Amniotic epithelial cell (primary cell): ENCODE measurements at places on chromosomes 4 and X.

DNA sequence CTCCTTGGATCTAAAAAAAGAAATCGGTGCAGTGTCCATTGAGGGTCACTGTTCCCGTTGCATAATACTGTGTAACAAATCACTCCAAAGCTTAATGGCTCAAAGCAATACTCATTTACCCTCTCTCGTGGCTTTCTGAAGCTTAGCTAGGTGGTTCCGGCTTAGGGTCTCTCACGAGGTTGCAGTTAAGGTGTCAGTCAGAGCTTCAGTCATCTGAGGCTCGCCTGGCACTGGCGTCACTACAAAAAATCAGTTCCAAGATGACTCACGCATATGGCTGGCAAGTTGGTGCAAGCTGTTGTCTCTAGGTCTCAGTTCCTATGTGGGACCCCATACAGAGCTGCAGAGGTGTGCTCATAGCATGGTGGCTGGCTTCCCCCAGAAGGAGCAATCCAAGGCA, 91.0 kb downstream of the BEND2 start:
- no peak for DNase-seq

DNA sequence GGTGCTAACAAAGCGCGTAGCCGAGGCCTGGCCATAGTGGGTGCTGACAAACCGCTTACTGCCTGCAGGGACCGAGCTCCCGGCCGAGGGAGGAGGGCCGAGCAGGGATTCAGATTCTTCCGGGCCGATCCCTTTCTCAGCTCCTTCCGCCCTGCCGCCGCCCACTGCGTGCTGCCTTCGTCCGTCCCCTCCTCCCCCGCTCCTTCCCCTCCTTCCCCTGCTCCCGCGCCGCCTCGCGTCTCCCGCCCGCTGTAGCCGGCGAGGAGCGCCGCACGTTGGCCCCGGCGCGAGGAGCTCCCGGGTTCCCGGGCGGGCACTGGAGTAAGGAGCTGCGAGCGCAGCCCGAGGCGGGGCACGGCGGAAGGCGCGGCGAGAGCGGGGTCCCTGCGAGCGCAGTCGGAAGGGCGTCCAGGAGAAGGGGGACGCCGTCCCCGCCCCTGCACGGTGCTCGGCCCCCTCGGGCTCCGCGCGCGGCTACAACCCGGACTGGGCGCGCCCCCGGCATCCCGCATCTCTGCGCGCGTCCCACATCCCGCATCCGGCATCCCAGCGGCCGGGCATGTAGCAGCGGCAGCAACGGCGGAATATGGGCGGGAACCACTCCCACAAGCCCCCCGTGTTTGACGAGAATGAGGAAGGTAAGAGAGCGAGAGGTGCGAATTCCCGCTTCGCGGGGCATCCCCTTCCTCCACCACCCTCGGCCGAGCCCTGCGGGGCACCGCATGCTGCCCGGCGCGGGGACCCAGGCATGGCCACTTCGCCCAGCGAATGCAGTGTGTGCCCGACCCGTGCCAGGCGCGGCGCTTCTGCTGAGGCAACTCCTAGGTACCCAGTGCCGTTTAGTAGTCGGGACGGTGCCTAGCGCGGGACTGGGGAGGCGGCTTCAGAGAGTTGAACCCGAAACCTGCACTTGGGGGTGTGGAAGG, at the start of gene STK32B:
Gene STK32B (plus strand): TSS at position 203 of the 926 bp plus-strand sequence.
- peak; percentile 70 for DNase-seq

DNA sequence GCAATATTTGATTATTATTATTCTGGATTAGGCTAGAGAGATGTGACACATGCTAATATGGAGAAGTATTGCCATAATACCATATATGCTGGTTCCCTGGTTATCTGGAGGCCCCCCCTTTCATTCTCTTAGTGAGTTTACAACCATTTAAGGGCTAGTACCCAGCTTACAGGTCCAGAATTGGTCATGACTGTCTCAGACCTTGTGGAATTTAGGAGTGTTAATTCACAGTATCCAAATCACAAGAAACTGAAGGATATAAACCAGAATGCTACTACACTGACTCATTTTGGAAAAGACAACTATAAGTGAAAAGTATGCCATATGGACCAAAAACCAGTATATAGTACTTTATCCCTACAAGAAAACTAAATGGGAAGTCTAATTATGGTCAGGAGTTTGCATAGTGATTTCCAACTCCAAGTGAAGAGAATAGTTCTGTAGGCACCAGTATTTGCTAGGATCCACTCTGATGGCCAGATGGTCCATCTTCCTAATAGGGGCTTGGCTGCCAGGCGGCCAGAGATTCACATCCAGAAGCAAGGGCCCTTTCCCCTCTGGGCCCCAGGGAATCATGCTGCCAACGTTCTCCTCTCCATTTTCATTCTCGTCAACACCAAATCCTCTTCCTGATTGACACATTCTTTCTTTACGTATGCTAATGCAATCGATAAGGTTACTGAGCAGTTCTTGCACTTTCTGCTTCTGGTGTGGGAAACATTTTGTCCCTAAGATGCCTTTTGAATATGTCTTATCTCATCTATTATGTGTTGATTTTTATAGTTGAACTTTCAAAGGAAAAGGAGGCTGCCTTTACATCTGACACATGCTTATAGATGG, 123.6 kb downstream of the SHROOM3 start:
- no peak for DNase-seq

DNA sequence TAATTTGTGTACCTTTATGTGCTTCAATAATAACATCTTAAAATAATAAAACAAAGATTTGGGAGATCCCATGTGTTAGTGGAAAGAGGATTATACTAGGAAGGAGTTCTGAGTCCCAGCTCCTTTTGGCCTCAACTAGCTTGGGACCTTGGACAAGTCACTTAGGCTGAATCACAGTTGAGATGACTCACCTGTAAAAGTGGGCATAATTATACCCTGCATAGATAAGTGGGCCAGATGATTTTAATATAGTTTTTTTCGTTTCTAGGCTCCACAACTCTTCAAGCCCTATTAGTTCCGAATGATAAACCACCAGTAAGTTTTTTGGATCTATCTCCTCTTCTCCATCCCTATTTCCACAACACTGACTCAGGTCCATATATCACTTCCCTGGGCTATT, 131.8 kb downstream of the ENOX2 start:
- peak; percentile 2 for DNase-seq

GRCh38 chrX:131801066-131801465, 222.0 kb upstream of the STK26 start:
- no peak for DNase-seq

DNA sequence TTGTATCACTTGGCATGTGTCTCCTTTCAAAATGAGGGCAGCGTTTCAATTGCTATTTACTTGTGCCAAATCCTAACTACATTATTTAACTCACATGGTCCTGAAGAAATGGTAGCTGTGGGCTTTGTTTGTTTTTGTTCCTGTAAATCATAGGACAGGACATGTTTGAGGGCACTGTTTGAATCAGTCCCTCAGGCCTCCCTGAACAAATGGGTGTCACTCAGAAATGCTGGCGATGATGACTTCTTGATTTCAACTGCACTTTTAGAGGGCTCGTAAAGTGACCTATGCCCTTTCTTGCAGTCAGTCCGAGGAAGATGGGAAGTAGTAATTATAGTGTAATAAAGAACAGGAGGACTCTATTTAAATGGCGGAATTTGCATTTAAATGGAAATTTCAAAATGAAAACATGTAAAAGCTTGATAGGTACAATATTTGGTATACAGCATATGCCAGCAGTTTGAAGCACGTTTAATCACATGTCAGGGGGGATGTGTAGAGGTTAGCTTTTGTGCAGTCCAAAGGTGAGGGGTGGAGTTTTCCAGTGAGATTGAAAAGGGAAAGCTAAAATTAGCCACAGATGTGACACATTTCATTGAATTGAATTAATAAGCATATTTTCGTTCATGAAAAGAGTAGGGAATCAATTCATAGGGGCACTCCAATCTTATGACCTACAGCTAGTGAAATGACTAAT, 1958.7 kb upstream of the IGFBP7 start:
- no peak for DNase-seq

DNA sequence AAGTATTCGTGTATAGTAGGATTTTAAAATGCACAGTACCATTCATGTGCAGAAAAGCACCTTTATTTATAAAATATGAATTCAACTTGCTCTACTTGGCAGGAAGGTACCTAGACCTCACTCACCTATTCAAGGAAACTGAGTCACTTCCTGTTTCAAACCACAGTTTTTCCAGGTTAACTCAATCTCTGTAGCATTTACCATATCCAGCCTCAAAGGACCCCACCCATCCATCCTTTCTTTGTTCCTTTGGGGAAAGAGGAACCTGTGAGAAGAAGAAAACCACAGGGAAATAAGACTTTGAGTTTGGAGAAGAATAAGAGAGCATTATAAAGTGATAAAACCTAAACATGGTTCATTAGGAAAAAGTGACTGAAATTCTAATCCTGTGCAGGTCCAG, 250.7 kb downstream of the CBR4 start:
- no peak for DNase-seq
